ENCODE measurements at places on chromosomes 4 and X.

GRCh38 chrX:45806410-45807121 is 605.9 kb upstream of the DIPK2B start:
- peak; percentile 85 for DNase-seq

DNA sequence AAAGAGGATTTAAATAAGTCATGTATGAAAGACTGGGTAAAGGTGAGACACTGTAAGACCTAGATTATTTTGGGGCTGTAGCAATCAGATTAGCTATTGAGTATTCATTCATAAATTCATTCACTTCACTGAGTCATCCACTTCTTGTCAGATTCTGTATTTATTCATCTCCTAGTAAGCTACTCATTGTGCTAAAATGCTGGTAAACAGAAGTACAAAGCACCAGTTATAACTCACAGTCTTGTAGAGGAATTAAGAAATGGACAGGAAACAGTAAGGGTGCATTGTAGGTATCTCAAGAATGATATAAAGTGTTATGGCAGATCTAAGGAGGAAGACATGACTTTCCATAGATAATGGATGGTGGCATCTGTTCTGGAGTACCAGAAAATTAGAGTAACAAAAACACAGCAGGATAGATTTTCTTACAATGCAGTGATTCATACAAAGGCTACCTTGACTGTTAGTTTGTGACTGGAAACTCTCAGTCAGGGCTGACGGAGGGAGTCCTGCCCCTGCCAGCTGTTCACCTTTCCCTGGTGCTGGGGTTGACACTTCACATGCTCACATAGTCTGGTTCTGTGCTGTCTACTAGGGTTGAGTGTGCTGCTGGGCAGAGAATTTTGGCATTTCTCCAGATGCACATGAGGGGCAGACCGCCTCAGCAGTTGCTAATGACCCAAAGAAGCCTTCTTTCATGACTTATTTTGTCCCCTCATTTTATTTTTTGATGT is 26.5 kb upstream of the HAND2 start:
- DNase-seq: no peak

DNA sequence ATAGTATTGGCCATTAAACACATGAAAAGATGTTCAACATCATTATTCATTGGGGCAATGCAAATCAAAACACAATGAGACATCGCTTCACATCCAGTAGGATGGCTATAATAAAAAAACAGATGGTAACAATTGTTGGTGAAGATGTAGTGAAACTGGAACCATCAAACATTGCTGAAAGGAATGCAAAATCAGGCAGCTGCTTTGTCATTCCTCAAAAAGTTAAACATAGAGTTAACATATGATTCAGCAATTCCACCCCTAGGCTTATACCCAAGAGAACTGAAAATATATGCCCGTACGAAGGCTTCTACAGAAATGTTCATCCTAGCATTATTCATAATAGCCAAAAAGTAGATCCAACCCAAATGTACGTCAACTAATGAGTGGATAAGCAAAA is 144.0 kb upstream of the NAP1L5 start:
- peak; percentile 67 for DNase-seq

GRCh38 chr4:3472411-3473141 is 9.5 kb downstream of the DOK7 start:
- DNase-seq: no peak

- no peak for DNase-seq
Measured at GRCh38 chr4:73533515-73534422, 52.2 kb downstream of the AFM start.

DNA sequence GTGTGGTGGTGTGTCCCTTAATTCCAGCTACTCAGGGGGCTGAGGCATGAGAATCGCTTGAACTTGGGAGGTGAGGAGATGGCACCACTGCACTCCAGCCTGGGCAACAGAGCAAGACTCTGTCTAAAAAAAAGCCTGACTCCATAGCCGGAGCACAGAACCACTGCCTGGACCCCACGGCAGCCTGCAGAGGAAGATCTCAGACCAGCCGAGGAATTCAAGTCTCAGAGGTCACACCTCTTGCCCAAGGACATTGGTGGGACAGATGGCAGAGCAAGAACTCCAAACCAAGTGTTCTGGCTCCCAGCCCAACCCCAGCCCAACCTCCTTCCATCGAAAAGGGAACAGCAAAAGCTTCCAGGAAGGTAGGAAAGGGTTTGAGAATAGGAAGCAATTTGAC is 70.8 kb downstream of the SMIM20 start:
- no peak for DNase-seq

GRCh38 chr4:74230902-74231499 is 73.1 kb downstream of the MTHFD2L start:
- DNase-seq: peak; percentile 93

GRCh38 chr4:1419708-1420107 is 13.5 kb upstream of the NKX1-1 start:
- no peak for DNase-seq

DNA sequence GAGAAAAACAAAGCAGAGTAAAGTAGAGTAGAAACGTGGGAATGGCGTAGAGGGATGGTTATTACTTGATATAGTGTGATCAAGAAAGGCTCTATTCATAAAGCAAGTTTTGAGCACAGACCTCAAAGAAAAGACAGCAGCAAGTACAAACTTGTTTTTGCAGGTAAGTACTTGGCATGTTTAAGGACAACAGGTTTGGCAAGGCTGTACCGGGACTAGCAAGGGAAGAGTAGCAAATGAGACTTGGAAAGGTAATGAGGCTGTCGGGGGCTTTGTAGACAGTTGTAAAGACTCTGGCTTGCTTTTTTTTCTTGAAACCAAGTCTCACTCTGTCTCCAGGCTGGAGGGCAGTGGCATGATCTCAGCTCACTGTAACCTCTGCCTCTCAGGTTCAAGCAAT is 40.9 kb downstream of the NEK1 start:
- no peak for DNase-seq

GRCh38 chr4:154559494-154560418 is 3.1 kb upstream of the FGB start:
- peak; percentile 84 for DNase-seq

DNA sequence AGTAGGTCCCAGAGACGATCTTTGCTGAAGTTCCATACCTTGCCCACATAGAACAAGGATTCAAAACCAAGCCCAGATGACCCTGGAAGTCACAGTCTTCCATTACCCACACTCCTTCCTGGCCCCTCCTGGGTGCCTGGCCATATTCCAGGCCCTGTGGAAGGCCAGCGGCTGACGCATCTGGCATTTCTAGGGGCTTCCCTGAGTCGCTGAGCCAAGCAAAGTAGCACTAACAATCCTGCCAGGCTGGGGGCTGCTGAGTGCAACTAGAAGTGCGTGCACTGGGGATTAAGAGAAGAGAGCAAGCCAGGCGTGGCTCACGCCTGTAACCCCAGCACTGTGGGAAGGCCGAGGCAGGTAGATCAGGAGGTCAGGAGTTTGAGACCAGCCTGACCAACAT is 175.2 kb upstream of the CPEB2 start:
- DNase-seq: peak; percentile 7

- peak; percentile 96 for DNase-seq
Measured at GRCh38 chr4:57080781-57081650, 29.2 kb downstream of the IGFBP7 start.

DNA sequence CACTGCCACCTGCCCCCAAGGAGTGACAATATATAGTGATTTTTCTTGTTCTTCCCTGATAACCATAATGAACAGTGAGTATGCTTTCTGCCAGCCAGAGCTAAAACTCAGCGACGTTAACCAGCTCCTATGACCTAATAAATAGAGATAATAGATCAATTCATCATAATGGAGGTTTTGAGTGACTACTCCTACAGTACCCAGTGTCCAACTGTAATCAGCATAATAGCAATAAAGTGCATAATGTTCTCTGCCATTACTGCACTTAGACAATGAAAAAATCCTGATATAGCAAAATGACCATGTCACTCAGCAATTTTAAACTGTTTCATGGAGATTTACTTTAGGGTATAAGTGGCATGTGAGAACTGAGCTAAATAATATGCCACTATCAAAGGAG is 20.7 kb upstream of the TXLNG start:
- no peak for DNase-seq

DNA sequence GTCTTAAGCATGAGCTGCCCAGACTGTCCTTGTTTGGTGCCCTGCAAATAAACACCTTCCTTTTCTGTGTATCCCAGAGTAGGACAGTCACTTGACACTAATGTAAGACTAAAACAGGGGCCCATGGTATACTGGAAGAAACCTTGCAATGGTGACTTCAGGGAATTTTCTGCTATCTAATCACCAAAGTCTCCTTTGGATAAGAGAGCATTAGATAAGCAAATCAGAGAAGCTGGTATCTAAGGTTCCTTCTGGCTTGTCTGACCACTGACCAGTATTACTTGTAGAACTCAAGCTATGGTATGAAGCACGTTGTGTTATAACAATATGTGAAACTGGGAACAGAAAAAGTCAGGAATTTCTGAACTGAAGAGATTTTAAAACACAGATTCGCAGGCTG is 173.9 kb downstream of the COL25A1 start:
- no peak for DNase-seq

GRCh38 chrX:10579112-10580011 is 41.0 kb downstream of the MID1 start:
- peak; percentile 87 for DNase-seq

- DNase-seq: no peak
Measured at GRCh38 chrX:151543706-151544105, 19.8 kb upstream of the PASD1 start.

DNA sequence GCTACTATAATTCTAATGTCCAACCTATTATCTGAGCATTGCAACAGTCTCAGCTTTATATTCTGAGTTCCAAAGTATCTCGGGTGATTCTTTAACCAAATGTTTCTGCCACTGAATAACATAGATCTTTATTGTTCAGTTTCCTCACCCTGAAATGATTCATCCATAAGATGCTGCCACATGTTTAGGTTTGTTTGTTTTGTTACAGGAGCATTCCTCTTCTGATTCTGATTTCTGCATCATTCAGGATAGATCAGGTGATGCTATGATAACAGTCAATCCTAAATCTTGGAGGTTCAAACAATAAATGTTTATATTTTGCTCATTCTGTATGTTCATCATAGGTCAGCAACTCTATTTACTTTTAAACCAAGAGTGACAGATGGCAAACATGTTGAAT is 927.6 kb downstream of the PCDH7 start:
- no peak for DNase-seq

- no peak for DNase-seq
Measured at GRCh38 chrX:41031256-41031967, 53.8 kb upstream of the USP9X start.

- DNase-seq: peak; percentile 57
Measured at GRCh38 chr4:91963486-91963885, 340.3 kb upstream of the GRID2 start.

DNA sequence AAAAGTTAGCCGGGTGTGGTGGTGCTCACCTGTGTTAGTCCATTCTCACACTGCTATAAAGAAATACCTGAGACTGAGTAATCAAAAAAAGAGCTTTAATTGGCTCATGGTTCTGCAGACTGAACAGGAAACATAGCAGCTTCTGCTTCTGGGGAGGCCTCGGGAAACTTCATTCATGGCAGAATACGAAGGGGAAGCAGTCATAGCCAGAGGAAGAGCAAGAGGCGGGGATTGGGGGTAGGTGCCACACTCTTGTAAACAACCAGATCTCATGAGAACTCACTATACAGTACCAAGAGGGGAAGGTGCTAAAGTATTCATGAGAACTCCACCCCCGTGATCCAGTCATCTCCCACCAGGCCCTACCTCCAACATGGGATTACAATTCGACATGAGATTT is 64.1 kb downstream of the BEND4 start:
- DNase-seq: no peak

- DNase-seq: peak; percentile 63
Measured at GRCh38 chr4:113404841-113405240, 355.4 kb downstream of the ANK2 start.

DNA sequence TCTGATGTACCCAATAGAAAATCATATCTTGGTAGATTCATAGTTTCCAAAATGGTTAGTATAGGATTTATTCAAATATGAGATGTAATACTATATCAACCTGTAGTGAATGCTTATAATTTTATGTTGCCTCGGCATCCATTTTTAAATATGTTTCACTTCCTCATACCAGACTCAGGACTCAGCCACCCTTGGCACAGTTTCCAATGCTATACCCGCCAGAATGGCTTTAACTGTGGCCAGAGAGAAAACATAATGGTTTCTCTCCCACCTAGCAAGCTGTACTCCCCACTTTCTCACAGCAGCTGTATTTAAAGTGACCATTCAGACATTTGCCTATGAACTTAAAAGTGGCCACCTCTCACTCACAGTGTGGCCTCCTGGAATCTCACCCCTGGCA is 466.6 kb upstream of the PABPC4L start:
- no peak for DNase-seq

GRCh38 chr4:153177841-153178240 is 26.4 kb upstream of the TRIM2 start:
- no peak for DNase-seq

GRCh38 chr4:10456595-10457254 is 501 bp downstream of the ZNF518B start:
- DNase-seq: peak; percentile 71

DNA sequence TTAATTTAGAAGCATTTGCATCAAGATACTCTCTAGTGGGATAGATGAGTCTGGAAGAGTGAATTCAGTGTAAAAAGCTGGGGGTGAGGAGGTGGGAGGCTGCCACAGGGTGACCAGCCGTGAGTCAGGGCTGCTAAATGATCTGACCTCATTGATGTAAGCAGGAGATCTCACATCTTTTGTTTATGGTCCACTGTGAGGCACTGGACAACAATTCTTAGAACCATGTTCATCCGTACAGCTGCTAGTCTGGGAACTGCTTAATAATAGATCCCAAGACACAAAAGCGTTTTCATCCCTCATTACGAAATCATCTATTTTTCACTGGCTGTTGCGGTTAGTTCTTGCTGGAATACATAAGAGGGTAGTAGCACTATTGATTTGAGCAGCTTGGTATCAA is 14.1 kb downstream of the KLF3 start:
- peak; percentile 80 for DNase-seq

- DNase-seq: peak; percentile 8
Measured at GRCh38 chrX:6041630-6042029, 187.0 kb downstream of the NLGN4X start.

GRCh38 chr4:170804930-170805329 is 715.2 kb upstream of the AADAT start:
- no peak for DNase-seq

DNA sequence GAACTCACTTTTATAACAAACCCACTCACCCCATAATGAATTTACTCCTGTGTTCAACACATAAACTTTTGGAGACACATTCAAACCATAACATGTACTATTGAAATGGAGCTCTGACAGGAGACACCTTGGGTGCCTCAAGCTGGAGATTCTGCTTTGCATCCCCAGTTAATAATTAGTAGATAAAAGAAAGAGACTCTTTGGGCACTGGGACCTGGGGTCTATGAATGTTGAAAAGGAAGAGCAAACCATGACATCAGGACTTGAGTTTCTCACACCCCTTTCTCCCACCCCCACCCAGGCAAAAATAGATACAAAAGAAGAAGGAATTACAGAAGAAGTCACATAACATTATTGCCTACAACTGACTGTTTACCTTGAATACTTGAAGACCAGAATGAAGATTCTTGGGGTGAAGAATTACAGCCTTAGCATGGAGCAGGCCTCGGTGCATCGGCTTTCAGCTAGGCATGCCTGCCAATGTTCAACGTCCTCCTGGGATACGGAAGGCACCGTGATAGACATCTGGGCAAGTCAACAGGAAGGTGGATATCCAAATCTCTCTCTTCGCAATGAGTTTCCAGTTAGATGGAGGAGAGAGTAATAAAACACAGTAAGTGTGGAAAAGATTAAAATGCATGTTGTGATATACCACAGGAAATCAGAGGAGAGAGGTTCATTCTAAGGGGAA is 316.0 kb downstream of the TRIML1 start:
- peak; percentile 25 for DNase-seq

Data from cardiac fibroblast (primary cell).